ENCODE measurements at places on chromosomes 4 and X.

GRCh38 chrX:108059801-108060200 is 14.9 kb downstream of the VSIG1 start:
- H3K4me1 ChIP-seq: no peaks in the 10 kb centered on the region
- no peak overlapping the region for H3K27ac ChIP-seq
- no peak for DNase-seq

- peaks cover 2% of the 10 kb centered on the region for H3K36me3 ChIP-seq
- DNase-seq: no peak
- H3K27me3 ChIP-seq: peaks cover 89% of the 10 kb centered on the region
- peak overlapping the region; percentile 34 for H3K4me3 ChIP-seq
Observed at GRCh38 chr4:8874896-8875680, 3.4 kb upstream of the HMX1 start.

GRCh38 chr4:133537780-133538281 is 388.7 kb downstream of the PCDH10 start:
- no peak for DNase-seq
- no peaks in the 10 kb centered on the region for H3K27me3 ChIP-seq
- H3K36me3 ChIP-seq: no peaks in the 10 kb centered on the region
- H3K4me3 ChIP-seq: no peak overlapping the region
- H3K27ac ChIP-seq: no peak overlapping the region
- no peaks in the 10 kb centered on the region for H3K4me1 ChIP-seq

- H3K36me3 ChIP-seq: no peaks in the 10 kb centered on the region
- H3K4me3 ChIP-seq: no peak overlapping the region
- no peak for DNase-seq
Observed at GRCh38 chr4:184154199-184154598, 63.5 kb downstream of the ENPP6 start.

- no peak for DNase-seq
- H3K27ac ChIP-seq: no peak overlapping the region
- H3K36me3 ChIP-seq: peaks cover 16% of the 10 kb centered on the region
- H3K27me3 ChIP-seq: no peaks in the 10 kb centered on the region
Observed at GRCh38 chrX:7252013-7252610, 104.2 kb upstream of the PUDP start.

GRCh38 chrX:75156531-75156945 is 455 bp upstream of the ABCB7 start:
- peaks cover 2% of the 10 kb centered on the region for H3K36me3 ChIP-seq
- H3K27me3 ChIP-seq: no peaks in the 10 kb centered on the region
- peak overlapping the region; percentile 98 for H3K4me3 ChIP-seq
- no peak for DNase-seq
- peak overlapping the region; percentile 90 for H3K27ac ChIP-seq
- H3K4me1 ChIP-seq: peaks cover 30% of the 10 kb centered on the region

DNA sequence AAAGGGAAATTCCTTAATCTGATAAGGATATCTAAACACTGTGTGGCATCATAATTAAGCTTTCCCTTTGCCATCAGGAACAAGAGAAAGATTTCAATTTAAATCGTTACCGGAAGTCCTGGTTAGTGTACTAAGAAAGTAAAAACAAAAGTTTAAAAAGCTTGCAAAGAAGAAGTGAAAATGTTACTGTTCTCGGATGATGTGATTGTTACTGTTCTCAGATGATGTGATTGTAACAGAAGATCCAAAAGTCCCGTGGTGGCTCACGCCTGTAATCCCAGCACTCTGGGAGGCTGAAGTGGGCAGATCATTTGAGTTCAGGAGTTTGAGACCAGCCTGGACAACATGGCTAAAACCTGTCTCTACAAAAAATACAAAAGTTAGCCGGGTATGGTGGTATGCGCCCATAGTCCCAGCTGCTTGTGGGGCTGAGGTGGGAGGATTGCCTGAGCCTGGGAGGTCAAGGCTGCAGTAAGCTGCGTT is 62.5 kb downstream of the RGS12 start:
- peaks cover 24% of the 10 kb centered on the region for H3K4me1 ChIP-seq
- no peak for DNase-seq
- H3K27ac ChIP-seq: no peak overlapping the region

DNA sequence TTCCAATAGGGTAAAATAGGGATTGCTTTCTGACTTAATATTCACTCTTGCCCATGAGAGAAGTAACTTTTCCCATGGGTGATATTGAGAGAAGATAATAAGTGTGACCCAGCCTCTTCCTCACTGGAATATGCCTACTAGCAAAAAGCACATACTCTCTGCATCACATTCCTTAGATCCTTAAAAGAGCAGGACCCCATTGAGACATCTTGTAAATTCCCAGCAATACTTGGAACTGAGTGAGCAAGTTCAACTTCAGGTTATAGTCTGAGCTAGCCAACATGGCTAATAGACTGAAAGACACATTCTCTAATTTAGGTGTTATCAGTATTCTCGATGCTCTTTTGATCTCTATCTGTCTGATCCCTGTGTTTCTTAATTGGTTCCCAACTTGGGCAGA is 1372.3 kb downstream of the STIM2 start:
- H3K36me3 ChIP-seq: no peaks in the 10 kb centered on the region
- DNase-seq: no peak
- H3K4me1 ChIP-seq: peaks cover 16% of the 10 kb centered on the region

DNA sequence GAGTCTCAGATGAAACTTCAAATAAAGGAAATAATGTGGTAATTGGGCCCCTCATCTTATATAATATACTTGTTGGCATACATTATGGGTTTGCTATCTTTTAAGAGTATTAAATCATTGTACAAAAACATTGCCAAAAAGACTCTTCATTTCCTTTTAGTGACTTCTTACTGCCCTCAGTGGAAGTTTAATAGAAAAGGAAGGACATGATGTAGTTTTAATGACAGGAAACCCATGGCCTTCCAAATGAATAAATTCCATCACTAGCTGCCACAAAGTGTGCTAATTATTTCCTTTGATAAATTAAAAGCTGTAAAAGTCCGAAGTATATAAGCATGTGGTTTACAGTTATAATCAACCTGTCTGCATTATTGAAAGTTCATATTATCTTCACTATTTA is 350.9 kb upstream of the HAND2 start:
- peaks cover under 1% of the 10 kb centered on the region for H3K4me1 ChIP-seq
- no peak for DNase-seq

DNA sequence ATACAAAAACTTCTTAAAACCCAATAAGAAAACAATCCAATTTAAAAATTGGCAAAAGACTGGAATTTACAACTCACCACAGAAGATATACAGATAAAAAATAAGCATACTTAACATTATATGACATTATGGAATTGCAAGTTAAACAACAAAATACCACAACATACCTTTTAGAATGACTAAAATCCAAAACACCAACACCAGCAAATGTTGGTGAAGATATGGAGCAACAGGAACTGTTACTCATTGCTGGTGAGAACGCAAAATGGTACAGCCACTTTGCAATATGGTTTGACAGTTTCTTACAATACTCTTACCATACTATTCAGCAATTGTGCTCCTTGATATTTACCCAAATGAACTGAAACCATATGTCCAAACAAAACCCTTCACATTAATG is 112.4 kb downstream of the ADGRL3 start:
- DNase-seq: no peak
- H3K27me3 ChIP-seq: no peaks in the 10 kb centered on the region
- H3K4me1 ChIP-seq: peaks cover 5% of the 10 kb centered on the region
- H3K36me3 ChIP-seq: peaks cover 12% of the 10 kb centered on the region
- no peak overlapping the region for H3K27ac ChIP-seq
- no peak overlapping the region for H3K4me3 ChIP-seq

DNA sequence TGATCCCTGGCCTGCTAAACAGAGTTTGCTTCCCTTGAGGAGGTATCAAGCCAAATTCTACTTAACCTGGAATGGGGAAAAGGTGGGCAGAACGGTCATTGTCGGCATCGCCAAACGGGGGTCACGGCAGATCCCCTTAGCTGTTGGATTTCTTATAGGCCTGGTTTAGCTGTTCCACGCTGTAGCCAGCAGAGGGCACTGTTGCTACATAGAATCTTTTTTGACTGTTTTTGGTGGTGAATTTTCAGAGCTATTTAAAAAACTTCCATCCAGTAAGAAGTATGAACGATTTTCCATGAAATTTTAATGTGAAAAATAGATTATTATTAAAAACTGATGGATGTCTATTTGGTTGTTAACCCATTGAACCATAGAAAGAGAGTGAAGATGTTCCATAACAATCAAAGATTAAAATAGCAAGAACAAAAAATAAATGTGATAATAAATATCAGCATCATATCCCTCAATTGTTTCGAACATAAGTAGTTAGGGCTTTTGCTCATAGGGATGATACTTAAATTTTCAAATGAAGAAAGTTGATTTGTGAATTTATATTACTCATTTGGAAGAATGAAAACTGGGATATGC is 56.6 kb downstream of the LINC00632 start:
- peak overlapping the region; percentile 90 for H3K4me3 ChIP-seq
- peaks cover 5% of the 10 kb centered on the region for H3K27me3 ChIP-seq
- peak; percentile 69 for DNase-seq
- H3K4me1 ChIP-seq: peaks cover 31% of the 10 kb centered on the region

DNA sequence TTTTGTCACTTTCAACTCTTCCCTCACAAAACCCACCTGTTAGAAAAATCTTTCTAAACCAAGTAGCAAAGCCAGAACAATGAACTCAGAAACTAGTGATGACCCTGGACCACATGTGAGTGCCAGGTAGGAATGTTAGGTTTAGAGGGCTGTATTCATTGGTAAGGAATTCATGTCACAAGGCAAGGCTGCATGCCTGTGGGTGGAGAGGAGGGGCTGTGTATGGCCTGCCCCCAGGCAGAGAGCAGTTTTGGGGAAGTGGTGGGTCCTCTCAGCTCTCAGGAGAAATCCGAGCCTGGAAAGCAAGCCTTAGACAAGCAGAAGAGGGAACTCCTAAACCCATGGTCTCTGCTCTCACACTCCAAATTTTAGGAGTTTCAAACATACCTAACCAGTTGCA is 2.4 kb downstream of the RNF175 start:
- no peaks in the 10 kb centered on the region for H3K27me3 ChIP-seq
- H3K4me3 ChIP-seq: peak overlapping the region; percentile 90
- peaks cover 36% of the 10 kb centered on the region for H3K36me3 ChIP-seq
- no peak for DNase-seq

Measured in neural crest cell (in vitro differentiated cells).